ENCODE measurements at places on chromosomes 4 and X.

DNA sequence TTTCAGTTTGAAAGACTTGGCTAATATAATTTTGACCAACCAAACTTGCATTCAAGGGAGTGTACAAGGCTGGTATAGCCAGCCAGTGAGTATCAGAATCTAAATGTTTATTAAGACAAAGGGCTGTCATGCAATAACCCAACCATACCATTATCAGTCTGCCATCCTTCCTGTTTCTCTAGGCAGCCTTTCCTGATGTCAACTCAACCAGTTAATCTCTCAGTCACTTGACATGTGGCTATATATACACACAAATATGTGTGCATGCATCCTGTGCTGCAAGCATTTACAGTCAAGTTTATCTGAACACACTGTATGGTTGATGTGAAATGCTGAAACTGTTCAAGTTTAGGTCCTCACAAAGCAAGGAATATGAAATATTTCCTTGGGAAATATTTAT lies 17.2 kb downstream of the BTK start:
- DNase-seq, result no peak

DNA sequence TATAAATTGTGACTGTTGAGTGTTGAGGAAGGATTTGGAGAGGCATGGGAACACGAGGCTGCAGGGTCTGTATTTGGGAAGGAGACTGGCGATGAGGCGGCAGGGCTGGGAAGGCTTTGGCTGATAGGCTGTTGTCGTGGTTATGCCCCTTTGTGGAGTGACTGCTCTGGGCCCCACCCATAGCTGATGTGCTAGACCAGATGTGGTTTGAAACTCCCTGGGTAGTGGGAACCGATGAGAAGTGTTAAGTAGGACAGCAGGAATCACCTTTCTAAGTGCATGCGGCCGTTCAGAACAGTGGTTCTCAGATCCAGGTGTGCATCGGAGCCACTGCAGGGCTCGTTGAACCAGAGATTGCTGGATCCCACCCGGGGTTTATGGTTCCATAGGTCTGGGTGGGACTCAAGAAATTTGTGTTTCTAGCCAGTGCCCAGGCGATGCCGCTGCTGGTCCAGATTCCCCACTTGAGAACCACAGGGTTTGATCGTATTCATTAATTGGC lies 42.3 kb downstream of the TBC1D14 start:
- no peak for DNase-seq

GRCh38 chr4:108213308-108213707 lies 44.6 kb upstream of the LEF1 start:
- DNase-seq, result no peak

GRCh38 chr4:21198683-21199082 lies 498.4 kb downstream of the PACRGL start:
- DNase-seq, result no peak

DNA sequence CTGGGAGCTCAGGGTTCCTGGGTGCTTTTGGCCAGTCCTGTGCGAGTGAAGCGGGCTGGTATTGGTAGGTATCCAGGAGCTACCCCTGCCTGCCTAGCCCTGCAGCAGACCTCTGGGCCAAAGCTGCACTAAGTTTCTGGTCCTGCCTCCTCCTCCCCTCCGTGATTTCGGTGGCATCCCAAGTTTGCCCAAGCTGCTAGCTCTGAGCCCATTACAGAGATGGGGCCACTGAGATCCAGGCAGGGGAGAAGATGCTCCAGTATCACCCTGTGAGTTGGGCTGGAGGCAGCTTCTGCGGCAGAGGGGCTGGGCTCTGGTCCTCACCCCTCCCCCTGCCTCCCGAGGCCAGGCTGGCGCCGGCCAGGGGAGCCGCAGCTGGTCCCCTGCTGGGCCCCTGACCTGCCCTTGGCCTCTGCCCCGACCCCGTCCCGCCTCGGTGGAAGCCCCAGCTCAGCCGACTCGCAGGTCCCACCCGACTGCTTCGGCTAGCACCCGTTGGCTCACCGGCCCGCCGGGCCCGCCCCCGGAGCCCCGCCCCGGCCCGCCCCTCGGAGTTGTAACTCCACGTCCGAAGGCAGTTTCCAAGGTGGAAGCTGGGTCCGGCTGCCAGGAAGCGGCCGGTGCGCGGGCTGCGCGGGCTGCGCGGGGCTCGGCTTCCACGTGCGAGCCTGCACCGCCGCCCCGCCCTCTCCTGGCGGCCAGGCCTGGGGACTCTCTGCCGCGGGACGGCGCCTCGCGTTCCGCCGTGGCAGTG lies at the start of gene DUSP9:
Gene DUSP9, plus strand, starts transcription at position 584 of the 754 bp plus-strand sequence. CDS start 751 bp downstream, outside the sequence.
- no peak for DNase-seq

Data from glomerular endothelial cell (primary cell).